Vagina (tissue), 2 donors: ENCODE measurements at places on chromosomes 6 and 20.

GRCh38 chr6:111731456-111732195 lies 125.9 kb upstream of the TRAF3IP2 start:
- DNase-seq: no peak

DNA sequence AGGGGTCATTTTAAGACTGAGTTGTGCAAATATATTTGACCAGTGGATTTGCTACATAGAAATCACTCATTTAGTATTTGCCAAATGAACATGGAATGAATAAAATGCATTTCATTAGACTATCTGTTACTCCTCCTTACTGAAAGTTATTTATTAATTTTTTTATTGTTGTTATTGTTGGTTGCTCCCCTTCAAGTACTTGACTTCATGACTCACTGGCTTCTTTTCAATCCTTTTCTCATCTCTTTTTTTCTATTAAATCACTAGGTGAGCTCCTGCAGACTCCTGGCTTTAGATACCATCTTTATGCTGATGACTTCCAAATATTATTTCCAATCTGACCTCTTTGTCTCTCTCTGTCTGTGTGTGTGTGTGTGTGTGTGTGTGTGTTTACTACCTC lies 192.2 kb upstream of the FAM83B start:
- no peak for DNase-seq

GRCh38 chr20:55365745-55366144 lies 639.6 kb downstream of the CBLN4 start:
- DNase-seq: no peak

- no peak for DNase-seq
Observed at GRCh38 chr6:12356983-12357972, 67.1 kb downstream of the EDN1 start.

GRCh38 chr6:7101290-7101689 lies 6.5 kb upstream of the RREB1 start:
- no peak for DNase-seq

DNA sequence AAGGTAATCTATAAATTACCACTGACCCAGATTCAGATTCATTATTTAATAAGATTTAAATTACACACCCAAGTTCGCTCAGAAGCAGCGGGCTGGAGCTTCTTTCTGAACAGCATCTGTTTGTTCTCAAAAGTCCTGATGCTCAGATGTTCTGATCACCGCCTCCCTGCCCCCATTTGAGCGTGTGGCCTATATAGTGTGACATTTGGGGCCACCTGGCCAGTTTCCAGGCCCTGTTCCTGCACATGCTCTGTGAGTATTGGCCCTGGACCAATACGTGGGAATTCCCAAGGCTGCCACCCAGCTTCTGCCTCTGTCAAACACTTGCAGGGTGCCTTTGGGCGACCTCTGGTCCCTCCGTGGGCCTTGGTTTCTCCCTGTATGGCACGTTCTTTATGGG lies 228.8 kb downstream of the TFAP2C start:
- DNase-seq: no peak

DNA sequence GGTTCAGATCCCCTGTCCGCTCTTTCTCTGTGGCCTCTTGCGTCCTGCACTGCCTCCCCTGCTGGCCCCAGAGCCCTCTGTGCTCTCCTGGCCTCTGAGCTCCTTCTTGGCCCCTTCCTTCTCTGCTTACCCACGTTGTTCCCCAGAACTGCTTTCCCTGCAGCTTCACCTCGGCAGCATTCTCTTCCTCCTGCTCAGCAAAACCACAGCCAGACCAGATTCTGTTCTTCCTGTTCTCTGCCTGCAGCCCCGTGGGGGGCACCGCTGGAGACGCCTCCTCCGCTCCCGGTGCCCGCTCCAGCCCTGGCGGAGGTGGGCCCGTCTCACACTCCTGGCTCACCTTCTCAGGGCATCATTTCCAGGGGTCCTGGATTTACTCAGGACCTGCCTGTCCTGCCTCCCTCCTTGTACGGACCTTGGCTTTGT lies 59.7 kb downstream of the TCP11 start:
- DNase-seq: no peak

DNA sequence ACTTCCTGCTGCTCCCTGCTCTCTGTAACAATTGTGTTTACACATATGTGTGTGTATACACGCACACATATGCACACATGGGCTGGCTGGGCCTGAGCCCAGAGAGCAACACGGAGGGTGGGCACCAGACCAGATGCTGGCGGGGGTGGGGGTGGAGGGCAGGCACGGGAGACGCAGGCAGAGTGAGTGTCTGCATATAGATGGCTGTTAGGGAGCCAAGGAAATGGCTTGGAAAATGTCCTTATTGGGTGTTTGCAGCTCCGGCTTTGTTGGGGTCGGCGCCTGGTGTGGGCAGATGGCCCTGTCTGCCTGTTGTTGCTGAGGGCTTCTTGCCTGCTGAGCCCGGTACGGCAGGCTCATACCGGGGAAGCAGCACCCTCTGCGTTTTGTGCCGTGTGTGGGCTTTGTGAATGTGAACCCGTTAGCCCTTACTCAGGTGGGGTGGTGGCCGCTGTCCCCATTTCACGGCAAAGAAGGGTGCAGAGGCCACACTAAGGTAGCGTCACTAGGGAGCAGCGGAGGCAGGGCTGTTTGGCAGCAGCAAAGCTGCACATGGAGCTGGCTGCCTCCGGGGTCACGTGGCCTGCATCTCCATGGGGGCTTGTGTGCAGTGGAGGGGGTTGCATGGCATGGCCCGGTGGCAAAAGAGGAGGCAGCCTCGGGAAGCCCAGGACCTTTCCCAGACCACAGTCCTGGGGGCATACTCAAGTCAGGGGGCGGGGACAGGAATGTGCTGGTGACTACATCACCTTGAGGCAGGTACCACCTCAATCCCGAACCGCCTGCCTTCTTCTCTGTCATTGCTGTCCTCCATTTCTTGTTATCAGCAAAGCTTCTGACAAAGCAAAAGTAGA lies 47.4 kb upstream of the SRF start:
- no peak for DNase-seq

GRCh38 chr20:21364413-21364812 lies 32.9 kb downstream of the NKX2-4 start:
- DNase-seq: no peak
